ENCODE measurements at places on chromosomes 16 and 17.

DNA sequence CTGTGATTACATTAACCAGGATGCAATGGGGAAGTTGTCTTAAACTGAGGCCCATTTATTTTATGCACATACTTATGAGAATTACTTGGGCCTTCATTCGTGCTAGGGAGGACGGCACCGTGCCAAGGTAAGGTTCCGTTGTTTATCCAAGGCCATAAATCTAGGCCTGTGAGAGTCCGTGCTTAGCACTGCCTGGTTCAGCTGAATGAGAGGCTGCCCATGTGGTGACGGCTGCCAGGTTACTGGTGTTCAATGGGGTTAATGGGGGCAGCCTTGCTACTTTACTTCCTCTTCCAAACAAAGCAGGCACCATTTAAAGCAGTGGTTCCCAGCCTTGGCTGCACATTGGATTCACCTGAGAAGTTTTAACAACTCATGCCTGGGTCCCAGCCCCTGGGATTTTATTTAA, 135.1 kb upstream of the NOL11 start:
- DNase-seq, result no peak

DNA sequence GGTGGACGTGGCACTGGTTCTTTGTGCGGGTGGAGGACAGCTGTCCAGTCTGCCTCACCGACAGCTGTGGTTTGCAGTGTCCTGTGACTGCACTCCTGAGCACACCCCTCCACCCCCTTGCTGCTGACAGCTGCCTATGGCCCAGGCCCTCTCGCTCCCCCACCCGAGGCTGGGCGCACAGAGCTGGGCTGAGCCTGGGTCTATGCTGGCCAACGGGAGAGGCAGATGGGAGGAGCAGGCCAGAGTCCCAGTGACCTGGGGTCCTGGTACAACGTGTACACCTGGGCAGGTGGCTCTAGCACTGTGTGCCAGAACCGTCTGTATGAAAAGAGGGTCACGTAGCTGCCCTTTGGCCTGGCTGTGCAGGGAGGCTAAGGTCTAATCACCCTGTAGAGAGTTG, 30.5 kb downstream of the BAIAP2 start:
- DNase-seq, result no peak

GRCh38 chr17:59094861-59095530, 11.7 kb downstream of the TRIM37 start:
- DNase-seq, result no peak

DNA sequence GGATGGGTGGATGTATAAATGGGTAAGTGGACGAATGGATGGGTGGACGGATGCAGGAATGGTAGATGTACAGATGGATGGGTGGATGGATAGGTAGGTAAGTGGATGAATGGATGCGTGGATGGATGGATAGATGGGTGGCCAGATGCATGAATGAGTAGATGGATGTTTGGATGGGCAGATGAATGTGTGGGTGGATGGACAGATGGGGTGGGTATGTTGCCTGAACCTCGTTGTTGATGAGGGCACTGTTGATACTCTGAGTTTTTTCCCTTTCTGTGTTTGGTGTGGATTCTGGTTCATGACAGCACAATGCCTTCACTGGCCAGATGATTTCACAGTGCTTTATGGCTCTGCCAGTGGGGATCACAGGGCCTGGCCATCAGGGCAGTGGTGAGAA, 208.3 kb downstream of the NPIPB11 start:
- DNase-seq, result no peak

DNA sequence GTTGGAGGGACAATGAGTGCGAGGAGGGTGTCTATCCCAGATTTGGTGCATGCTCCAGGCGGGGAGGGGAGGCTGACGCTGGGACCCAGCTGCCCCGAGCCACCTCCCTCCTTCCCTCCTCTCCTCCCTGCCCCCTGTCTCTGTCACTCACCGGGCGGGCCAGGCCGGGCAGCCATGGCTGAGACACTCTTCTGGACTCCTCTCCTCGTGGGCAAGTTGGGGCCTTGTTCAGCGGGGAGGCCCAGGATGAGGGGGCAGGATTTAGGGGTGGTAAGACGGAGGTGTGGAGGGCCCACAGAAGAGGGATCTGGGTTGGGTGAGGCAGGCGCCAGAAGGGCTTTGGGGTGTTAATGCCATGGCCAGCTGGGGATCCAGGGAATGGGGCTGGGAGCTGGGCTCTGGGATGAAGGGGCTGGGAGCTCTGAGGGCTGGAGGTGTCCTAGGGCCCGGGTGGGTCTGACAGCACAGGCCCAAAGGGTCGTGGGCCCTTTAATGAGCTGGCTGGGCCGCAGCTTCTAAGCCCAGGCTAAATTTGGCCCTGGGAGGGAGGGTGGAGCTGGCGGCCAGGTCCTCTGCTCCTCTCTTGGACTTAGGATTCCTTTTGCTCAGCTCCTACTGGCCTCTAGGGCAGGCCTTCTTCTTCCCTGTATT, at the start of gene SGCA:
SGCA (plus strand) TSS at position 139 of the 651 bp plus-strand sequence; CDS start at position 175, 36 bp downstream.
- DNase-seq, result no peak

DNA sequence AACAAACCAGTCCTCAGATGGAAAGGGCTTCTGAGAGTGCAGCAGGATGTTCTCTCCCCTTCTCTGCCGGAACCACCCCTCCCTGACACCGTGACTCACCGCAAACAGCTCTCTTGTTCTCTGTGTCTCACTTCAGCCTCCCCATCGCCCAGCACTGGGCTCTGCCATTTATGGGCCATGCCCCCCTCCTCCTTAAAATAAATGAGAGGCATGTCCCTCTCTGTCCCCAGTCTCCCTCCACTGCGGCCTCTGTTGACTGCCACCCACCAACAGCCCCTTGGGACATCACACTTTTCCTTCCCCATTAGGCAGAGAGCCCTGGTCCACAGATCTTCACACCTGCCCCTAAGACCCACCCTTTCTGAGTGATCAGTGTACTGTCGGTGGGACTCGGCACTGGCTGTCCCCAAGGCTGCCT, 6.3 kb downstream of the CCDC102A start:
- DNase-seq, result peak; percentile 75

GRCh38 chr17:55911186-55911585, 160.3 kb downstream of the PCTP start:
- no peak for DNase-seq

DNA sequence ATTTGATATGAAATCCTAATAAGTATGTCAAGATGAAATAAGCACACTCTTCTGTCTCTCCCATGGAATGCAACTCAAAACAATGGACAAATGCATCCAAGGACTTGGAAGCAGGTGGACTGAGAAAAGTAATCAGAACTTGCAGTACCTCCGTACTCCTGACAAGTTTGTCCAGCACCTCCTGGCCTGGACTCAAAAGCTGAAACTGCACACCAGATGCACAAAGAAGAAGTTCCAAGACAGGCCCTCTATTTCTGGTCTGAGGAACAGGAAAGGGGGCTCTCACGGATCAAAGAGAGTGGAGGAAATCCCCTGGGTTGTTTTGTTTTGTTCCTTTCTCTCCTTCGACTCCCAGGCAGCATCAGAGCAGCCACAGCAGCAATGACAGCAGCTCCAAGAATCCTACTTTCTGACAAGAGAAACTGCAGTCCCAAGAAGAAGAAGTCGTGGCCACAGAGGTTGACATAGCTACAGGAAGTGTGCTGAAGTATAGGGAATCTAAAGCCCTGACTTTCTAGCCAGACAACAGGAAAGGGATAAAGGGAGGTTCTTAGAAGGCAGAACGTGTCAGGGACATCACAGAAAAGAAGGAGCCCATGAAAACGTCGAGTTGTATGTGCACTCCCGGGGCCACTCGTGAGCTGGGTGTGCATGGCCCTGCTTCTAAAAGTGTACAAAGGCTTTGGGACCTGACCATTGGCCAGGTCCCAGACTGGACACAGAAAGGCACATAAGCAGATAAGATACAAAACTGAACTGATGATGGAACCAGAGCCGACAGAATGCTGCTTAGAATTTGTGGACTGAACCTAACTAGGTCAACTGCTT, 29.3 kb downstream of the AKAP10 start:
- DNase-seq, result no peak

DNA sequence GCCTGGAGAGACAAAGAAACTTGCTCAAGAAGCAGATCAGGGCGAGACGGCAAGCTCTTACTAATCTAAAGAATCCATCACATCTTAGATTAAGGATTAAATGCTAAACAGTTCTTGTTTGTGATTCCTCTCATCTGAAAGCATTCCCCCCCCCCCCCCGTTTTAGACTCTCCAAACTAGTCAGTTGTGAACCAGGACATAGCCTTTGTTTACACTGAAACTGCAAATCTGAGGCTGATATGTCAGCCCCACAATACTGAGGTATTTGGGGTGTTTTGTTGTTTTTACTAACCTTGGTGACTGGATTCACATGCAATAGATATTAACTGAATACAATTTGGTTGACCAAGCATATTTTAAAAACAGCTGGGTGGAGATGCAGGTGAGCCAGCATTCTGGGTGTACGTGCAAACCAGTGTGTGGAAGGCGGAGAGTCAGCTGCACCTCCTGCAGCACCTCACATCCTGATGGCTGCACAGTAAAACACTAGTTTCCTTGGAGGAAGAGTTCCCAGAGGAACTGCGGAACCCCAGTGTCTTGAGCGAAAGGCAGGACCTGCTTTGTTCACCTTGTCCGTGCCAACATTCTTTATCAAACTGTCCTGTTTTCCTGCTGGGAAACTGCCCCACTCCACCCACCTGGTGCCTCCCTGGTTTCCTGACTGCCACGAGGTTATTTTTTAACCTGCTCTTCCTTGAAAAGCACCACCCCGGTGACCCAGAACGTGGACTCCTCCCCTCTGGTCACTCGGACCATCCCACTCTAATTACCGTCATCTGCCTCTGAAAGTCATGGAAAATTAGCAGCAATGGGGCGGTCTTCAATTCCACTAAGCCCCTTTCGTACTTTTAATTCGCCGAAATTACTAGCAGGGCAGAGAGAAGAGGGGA, 1.2 kb upstream of the YPEL2 start:
- peak; percentile 19 for DNase-seq

DNA sequence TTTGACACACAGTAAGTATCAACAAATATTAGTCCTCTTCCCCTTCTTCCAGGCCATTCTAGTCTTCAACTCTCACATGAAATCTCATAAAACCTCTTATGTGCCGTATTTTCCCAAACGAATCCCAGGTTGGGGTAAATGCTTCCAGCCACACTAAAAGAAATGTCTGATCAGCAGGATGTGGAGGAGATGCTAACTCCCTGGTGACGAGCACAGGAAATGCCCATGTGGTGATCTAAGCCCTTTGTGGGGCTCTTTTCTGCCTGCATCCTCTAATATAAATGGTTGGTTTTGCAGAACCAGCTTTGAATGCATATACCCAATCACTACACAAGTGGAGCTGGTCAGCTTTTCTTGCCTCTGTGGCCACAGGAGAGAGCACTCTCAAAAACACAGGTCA, 498.2 kb upstream of the ERCC4 start:
- no peak for DNase-seq

- no peak for DNase-seq
Observed at GRCh38 chr16:46756772-46757171, 8.6 kb upstream of the MYLK3 start.

GRCh38 chr17:6706996-6707395, 6.2 kb downstream of the SLC13A5 start:
- no peak for DNase-seq

- no peak for DNase-seq
Observed at GRCh38 chr16:17784073-17784472, 313.3 kb upstream of the XYLT1 start.

DNA sequence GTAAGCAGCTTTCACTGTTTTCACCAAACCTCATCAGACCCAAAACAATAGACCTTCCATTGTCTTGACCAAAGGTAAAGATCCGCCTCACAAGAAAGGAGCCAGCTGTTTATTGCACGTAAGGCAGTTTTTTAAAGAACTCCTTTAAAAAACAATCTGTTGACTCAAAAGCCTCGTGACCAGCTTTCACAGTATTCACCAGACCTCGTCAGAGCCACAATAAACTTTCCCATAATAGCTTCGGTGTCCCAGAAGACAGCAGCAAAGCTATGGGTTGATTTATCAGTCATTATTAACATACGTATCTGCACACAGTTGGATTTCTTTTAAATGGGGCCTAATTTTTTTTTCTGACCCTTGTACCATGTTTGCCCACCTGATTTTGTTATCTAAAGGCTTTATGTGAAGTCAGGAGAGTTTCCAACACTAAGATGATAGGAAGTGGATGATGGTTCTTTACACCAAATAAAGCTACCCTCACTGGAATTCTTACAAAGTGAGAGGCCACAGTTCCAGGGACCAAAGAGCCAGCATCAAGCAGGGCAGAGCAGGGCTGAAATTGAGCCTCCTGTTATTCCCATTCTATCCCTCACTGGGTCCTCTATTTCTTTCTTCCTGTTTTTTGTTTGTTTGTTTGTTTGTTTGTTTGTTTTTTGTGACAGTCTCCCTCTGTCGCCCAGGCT, 17.6 kb upstream of the HELZ start:
- DNase-seq, result no peak

DNA sequence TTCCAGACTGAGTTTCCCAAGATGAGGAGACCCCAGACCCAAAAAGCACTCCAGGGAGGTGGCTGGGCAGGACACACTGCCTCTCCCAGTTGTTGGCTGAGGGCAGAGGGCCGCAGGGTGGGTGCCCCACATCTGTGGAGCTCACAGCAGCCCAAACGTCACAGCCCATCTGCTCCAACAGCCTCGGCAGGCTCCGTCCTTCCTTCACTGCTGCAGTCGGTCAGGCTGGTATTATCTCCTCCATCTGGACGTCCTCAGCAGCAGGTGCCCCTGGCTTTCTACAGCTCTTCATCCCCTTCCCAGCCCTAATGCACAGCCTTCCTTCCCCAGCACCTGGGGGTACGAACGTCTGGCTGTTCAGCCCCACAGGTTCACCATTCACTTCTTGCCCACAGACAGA, 55.2 kb downstream of the PRMT7 start:
- DNase-seq, result no peak

- no peak for DNase-seq
Observed at GRCh38 chr16:84153660-84154214, 8.6 kb downstream of the DNAAF1 start.

DNA sequence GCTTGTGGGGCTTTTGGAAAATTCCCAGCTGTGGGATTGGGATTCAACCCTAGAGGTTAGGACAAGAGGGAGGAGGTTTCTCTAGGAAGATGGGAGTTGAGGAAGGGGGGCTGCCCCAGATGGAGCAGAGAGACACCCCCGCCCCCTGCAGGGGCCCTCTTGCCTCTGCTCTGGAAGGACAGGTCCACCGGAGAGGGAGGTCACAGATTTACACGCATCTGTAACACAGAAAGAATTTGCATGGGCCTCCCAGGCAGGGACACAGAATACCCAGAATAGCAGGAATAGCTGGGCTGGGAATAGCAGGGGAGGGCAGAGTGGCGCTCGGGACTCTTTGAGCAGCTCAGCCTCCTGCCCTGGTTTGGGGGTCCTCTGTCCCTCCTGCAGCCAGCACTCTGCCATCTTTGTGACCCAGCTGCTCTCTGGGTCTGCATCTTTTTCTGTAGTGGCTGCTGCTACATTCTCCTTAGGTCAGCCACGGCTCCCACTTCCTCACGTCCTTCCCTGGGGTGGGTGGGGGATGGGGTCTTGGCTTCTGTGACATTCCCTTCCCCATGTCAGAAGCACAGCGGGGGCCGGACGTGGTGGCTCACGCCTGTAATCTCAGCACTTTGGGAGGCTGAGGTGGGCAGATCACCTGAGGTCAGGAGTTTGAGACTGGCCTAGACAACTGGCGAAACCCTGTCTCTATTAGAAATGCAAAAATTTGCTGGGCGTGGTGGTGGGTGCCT, 33.9 kb upstream of the PLLP start:
- DNase-seq, result no peak

Data from B cell (primary cell).